CD4-positive, alpha-beta memory T cell (primary cell): ENCODE measurements at places on chromosomes 2 and 18. TPM values are rescaled to one million over a fixed set of nuclear protein-coding genes. Genes with fewer than 3 reads are reported as not detected.

- DNase-seq: no peak
Measured at GRCh38 chr18:51383116-51383515, 185.6 kb upstream of the MEX3C start.

- no peak for DNase-seq
Measured at GRCh38 chr2:56582570-56582969, 398.8 kb downstream of the CCDC85A start.

The DUSP19 gene
- total RNA-seq: 3.3 TPM

GRCh38 chr2:164852086-164852485, 10.5 kb upstream of the COBLL1 start:
- no peak for DNase-seq

DNA sequence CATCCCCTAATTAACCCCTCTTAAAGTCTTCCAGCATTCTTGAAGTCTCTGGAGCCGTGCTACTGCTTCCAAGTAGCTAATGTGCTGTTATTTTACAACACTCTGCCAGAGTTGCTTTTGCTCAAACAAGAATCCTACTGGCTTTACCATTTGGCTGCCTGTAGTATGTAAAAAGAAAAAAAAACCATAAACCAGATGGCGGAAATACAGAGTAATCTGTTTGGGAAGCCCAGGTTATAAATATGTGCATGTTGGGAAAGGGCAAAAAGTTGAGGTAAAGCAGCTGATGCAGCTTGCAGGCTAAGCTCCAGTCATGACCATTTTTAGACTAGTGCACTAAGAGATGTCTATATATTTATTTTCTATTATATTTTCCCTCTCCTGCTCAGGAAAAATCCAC, 313.2 kb upstream of the ETAA1 start:
- no peak for DNase-seq

DNA sequence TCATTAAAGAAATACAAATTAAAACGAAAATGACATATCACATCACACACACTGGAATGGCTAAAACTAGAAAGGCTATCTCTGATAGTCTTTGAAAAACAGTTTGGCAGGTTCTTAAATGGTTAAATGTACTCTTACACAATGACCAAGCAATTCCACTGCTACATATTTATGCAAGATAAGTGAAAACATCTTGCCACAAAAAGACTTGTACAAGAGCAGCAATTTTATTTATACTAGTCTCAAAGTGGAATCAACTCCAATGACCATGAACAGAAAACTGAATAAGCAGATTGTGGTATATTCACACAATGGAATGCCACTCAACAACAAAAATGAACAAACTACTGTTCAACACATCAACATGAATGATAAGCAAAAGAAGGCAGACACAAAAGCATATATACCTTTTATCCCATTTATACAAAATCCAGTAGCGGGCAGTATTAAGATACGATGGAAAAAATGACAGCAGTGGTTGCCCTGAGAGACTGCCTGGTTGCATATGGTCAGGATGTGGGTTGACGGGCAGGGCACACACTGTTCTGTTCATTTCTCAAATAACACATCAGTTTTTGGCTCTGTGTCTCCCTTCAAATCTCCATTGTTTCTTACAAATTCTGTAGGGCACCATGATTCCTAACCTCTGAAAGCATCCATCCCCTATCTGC, 25.4 kb downstream of the SP100 start:
- DNase-seq: peak; percentile 62

The HOXD9 gene
- total RNA-seq: not detected

DNA sequence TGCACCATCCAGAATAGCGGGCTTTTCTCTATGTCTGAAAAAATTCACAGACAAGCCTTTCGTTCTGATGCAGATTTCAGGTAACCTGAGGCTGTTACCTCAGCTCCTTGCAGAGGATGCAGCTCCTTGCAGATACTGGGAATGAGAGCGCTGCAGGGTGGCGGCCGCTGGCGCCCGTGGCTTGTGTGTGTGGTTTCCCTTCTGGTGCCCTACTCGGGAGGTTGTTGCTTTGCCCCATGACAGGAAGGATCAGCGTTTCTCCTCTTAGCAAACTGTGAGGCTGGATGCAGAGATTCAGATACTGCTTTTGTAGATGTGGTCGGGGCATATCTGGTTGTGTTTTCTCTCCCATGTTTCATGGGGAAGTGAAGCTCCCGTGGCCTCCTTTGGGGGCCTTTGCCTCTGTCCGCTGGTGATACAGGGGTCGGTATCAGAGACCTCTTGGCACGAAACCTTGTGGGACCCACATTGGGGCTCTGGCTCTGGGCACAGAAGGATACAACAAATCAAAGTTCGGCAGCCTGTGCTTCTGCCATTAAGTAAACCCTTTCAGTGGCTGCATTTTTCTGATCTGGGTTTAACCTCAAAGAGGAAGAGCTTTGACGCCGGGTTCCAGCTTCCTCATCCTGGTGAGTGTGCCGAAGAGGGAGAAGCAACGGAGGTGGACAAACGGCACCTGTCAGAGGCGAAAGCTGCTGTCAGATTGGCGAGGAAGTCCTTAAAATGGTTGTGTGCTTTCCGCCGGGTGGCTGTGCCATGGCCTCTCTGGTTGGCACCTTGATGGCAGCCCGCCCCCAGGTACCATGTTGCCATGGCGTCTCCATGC, 127.8 kb downstream of the MBP start:
- DNase-seq: no peak

The NT5DC4 gene
- not detected for total RNA-seq

The IL18RAP gene
- 6.5 TPM for total RNA-seq

- DNase-seq: no peak
Measured at GRCh38 chr2:159521272-159521671, 95.1 kb downstream of the BAZ2B start.

The PPP1R1C gene
- total RNA-seq: not detected

- DNase-seq: no peak
Measured at GRCh38 chr2:149191915-149192314, 138.5 kb upstream of the LYPD6 start.

- no peak for DNase-seq
Measured at GRCh38 chr2:21406911-21407310, 283.1 kb downstream of the TDRD15 start.

DNA sequence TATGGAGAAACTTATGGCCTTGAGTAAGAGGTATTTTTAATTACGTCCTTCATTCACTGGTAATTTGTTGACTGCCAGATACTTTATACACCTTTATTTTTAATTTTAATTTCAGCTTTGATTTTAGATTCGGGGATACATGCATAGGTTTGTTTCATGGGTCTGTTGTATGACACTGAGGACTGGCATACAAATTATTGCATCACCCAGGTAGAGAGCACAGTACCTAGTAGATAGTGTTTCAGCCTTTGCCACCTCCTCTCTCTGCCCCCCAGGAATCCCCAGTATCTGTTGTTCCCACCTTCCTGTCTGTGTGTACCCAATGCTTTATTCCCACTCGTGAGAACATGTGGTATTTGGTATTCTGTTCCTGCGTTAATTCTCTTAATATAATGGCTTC, 137.9 kb downstream of the RTN4 start:
- DNase-seq: no peak

DNA sequence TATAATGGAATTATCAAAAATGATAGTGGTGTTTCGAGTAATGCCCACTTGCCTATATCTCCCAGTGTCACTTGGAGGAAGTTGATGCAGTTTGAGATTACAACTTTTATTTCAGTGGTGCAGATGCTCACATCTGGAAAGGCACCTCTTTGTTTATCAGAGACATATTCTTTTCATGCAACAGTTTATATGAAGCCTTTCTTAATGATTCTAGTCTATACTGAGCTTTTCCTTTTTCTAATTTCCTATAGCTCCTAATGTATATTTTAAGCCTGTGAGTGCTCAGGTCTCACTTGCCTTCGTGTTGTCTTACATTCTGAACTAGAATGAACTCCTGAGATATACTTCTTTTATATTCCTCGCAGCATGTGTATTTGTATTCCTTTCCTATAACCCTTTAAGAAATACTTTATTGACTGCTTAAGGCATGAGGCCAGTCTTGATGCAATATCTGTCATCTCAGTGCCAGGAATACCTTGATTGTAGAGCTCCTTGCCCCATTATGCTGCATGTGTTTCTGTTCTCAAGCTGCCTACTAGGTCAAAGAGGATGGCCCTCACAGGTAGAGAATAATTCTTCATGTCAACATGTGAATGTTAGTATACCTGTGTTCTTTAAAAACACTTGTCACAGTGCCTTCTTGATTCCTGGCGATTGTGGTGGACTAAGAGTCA, 52.6 kb downstream of the VRK2 start:
- DNase-seq: no peak

DNA sequence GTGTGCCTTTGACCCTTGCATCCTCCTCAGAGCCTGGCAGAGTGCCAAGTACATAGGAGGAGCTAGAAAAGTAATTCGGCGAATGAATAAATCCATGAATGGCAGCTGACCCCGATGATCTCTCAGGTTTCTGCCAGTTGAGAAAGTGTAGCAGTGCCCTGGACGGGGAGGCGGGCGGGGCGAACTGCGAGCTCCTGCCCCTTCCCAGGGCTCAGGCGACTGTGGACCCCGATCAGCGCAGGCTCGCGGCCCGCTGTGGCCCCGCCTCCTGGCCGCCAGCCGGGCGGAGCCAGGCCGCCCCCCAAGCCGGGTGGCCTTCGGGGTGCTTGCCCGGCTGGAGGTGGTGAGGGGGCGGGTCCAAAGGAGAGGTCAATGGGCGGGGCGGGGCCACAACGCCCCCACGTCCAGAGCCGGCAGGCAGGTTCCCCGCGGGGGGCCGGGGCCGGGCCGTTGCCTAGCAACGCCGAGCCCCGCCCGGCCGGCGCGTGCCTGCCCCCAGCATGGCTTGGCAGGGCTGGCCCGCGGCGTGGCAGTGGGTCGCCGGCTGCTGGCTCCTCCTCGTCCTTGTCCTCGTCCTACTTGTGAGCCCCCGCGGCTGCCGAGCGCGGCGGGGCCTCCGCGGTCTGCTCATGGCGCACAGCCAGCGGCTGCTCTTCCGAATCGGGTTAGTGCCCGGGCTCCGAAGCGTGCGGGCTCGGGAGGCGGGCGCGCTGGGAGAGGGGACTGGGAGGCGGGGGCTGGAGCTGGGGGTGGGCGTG, 30.6 kb upstream of the TMBIM1 start:
- DNase-seq: peak; percentile 45

GRCh38 chr2:60641811-60642788, 88.6 kb upstream of the BCL11A start:
- peak; percentile 13 for DNase-seq

The AGXT gene
- total RNA-seq: not detected

GRCh38 chr18:5173646-5174045, 23.4 kb downstream of the AKAIN1 start:
- no peak for DNase-seq

- DNase-seq: no peak
Measured at GRCh38 chr2:201839727-201840126, 33.4 kb downstream of the CDK15 start.

DNA sequence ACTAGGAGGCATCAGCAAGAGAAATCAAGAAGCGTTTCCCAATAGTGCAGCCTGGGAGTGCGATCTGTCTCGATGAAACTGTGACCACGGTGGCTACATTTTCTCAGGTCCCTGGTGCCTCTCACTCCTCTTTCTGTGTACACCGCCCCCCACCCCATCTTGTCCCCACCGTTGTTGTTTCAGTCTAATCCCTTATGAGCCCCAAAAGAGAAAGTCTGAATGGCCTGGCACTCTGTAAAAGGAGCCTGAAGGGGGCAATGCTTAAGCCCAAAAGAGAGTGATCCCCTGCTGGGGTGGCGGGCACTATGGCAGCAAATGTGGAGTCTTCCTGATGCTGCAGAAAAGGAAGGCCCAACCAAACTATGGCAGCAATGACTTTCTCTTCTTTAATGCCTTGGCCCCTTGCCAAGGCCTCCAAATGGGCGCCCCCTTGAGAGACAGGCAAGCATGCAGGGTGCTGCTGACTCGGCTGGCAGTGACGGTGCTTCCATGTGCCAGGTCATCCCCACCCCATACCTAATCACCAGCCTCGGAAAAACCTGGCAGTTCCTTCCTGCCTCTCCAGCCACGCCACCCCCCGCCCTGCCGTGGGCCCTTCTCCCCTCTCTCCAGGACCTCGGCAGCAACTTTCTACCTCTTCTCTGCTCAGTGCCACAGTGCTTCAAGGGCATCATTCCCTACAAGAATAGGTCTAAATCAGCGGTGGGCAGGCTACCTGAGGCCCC, 123.0 kb downstream of the CYP26B1 start:
- no peak for DNase-seq

DNA sequence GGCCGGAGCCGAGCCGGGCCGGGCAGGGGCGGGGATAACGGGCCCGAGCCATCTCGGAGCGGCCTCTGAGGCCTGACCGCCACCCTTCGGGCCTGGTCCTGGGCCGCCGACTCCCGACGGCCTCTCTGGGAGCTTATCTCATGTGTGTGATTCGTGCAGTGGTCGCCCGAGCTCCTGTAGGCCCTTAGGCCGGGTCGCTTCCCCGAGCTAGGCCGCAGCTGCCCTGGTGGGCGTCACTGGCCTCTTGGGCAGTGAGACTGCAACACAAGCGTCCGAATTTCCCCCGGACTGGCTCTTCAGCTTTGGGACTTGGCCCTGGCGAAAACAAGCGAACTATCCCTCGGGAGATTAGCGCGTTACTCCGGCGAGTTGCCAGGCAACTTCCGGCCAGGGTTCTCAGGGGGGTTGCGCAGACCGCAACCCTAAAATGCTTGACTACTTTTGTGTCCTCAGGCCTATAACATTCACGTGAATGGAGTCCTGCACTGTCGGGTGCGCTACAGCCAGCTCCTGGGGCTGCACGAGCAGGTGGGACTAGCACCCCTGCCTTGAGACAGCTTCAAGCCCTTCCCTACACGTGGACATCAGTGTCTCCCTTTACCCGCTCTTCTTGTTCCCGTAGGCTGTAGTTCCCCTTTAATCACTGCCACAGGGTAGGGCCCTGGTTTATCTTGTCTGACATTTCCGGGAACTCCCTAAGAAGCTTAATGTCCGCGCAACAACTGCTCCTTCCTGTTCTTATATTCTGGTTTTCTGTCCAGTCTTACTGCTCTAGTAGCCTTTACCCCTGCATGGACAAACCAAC, 602 bp downstream of the SNX17 start:
- peak; percentile 53 for DNase-seq

The ATP5F1A gene
- 212 TPM for total RNA-seq

The CABYR gene
- total RNA-seq: 1.3 TPM

- DNase-seq: no peak
Measured at GRCh38 chr18:47593744-47594472, 336.6 kb downstream of the SMAD2 start.

- DNase-seq: no peak
Measured at GRCh38 chr2:6068429-6068828, 376.2 kb downstream of the SOX11 start.

DNA sequence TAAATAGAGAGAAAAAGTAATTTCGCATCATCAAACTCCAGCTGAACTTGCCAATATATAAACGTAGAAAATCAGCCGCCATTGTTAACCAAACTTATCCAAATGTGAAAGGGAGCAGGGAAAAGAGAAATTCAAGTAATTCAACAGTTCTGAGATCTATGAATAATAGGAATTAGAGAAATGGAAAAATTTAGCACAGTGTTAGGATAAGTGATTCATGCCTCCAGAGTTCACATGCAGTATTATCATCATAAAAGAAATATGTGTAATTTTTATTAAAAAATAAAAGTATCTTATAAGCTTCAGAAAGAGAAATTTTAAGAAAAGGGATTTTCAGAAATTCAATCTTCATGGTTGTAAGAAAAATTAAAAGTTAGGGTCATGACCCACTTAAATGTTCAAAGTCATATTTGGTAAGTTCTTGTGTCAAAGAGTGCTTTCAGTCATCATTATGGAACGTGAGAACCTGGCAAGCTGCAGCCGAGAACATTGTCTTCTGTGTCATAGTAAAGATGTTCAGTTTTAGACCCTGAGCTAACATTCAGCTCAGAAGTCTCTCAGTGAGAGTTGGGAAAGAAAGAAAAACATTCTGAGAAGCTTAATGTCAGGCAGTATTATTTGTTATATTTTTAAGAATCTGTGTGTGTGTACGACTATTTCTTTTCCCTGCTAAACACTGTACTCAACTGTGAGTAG, 414.3 kb upstream of the RGPD4 start:
- DNase-seq: no peak

- DNase-seq: no peak
Measured at GRCh38 chr2:152475982-152476381, 141.0 kb downstream of the FMNL2 start.
